ENCODE measurements at places on chromosomes 12 and 14.

GRCh38 chr12:100942984-100943749, 148.6 kb downstream of the ANO4 start:
- ATAC-seq: no peak

DNA sequence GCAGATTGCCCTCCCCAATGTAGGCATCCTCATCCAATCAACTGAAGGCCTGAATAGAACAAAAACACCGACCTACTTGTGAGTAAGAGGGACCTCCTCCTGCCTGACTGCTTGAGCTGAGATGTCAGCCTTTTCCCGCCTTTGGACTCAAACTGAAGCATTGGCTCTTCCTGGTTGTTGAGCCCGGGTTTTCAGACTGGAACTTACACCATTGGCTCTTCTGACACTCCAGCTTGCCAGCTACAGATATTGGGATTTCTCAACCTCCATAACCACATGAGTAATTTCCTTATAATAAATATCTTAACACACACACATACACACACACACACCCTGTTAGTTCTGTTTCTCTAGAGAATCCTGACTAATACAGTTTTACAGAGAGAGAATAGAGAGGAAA, 173.4 kb upstream of the NTF3 start:
- no peak for ATAC-seq

DNA sequence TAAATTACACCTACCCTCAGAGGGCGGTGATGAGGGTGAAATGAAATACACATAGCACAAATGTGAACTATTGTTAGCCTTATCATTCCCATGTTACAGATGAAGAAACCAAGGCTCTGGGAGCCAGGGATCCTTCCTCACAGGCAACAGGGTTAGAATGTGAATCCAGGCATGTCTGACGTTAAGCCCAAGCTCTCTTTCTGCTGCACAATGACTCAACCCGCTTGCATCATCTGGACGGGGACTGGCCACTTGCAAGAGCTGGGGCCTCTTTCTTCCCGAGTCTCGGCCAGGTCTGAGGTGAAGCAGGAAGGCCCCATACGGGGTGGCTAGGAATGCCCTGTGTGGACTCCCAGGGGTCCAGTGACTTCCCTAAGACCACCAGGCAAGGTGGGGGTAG, 105.2 kb downstream of the RBM19 start:
- no peak for ATAC-seq

GRCh38 chr12:49809906-49810389, 18.3 kb downstream of the NCKAP5L start:
- ATAC-seq: no peak

- ATAC-seq: no peak
Measured at GRCh38 chr14:96184737-96185136, 19.9 kb upstream of the BDKRB2 start.

Measured in activated T-helper 17 cell treated with anti-CD3 and anti-CD28 coated beads, Interleukin-2, amount 50 U/mL, for 72 hours (primary cell).